ENCODE measurements at places on chromosomes 4 and X.

GRCh38 chr4:114272226-114272625 lies 292.8 kb upstream of the ARSJ start:
- DNase-seq: no peak

DNA sequence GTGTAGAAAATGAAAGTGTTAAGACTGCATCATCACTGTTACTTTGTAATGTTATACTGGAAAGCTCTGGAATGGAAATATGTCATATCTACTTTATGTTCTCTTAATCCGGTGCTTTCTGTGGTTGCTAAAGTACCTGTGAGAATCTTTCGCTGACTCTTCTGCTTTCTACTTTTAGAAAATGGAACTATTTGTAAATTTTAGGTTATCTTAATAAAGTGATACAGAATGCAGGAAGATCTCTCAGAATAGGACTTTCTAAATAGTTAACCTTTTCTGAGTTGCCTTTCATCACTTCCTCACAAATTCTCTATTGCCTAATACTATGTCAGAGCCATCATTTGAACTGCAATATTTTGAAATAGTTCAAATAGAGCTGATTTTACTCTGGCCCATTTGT lies 69.3 kb downstream of the BMP2K start:
- no peak for DNase-seq

DNA sequence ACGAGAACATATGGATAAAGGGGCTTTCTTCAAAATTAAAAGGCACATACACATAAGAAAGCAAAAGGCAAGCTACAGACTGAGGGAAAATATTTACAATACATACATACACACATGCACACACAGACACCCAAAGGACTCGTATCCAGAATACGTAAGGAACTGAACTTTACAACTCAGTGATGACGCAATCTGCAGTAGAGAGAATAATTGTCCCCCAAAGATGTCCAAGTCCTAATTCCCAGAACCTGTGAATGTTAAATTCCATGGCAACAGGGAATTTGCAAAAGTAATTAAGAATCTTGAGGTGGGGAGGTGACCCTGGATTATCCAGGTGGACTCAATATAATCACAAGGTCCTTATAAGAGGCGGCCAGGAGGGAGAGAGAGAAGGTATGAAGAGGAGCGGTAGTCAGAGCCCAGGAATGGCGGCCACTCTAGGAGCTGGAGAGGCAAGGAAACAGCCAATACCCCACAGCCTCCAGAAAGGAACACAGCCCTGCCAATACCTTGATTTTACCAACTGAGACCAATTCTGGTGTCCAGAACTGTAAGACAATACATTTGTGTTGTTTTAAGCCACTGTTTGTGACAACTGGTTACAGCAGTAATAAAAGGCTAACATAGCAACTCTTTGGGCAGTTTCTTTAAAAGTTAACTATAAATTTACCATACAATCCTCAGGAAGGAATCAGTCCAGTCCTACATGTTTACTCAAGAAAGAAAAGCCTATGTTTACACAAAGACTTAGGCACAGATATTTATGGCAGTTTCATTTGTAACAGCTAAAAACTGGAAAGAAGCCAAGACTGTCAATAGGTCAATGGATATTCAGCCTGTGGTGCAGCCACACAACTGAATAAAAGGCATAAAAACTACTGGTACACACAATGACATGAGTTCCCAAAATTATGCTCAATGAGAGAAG lies 27.3 kb upstream of the STS start:
- no peak for DNase-seq

GRCh38 chrX:107451731-107452130 lies 2.3 kb downstream of the FRMPD3 start:
- no peak for DNase-seq

GRCh38 chrX:1072637-1073377 lies 139.6 kb downstream of the CRLF2 start:
- DNase-seq: no peak

- DNase-seq: no peak
These were observed 91.0 kb downstream of the MID1 start for GRCh38 chrX:10529344-10529743.

GRCh38 chrX:31333165-31333831 lies 261.5 kb upstream of the FTHL17 start:
- no peak for DNase-seq

DNA sequence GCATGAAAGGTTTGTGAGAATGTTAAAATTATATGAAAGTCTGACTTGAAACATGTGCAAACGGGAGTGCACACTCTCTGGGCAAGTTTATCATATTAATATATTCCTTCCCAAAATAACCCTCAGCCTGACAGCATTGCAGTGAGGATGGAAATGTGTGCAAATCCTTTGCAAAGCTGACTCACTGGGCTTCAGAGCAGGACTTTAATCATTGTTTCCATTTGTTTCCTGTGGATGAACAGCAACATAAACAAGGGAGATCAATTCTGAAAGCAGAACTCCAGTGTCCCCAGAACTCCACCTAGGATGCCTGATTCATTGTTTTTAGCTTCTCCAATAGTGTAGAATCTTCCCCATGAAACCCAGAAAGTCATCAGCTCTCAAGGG lies 32.9 kb downstream of the SLC2A9 start:
- DNase-seq: no peak

- DNase-seq: no peak
These were observed 513 bp downstream of the NHSL2 start for GRCh38 chrX:71910986-71911730.

DNA sequence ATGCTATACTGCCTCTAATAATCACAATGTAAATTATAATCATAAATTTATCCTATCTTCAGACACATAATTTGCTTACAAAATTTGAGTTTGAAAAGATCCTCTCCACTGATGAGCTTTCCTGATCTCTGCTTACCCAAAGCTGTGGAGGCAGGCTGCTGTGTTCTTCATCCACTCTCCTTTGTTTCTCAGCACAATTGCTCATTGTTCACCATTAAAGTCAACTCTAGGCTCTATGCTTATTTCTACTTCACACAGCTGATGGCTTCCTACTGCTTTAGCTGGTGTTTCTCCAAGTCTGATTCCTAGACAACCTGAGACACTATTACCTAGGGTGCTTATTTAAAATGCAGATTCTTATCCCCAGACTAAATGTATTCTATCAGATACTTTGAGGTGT lies 319.7 kb downstream of the PCDH18 start:
- peak; percentile 14 for DNase-seq

GRCh38 chrX:118272242-118272641 lies 73.7 kb upstream of the WDR44 start:
- no peak for DNase-seq

- peak; percentile 57 for DNase-seq
These were observed 1.3 kb downstream of the SLC6A8 start for GRCh38 chrX:153688911-153689590.

DNA sequence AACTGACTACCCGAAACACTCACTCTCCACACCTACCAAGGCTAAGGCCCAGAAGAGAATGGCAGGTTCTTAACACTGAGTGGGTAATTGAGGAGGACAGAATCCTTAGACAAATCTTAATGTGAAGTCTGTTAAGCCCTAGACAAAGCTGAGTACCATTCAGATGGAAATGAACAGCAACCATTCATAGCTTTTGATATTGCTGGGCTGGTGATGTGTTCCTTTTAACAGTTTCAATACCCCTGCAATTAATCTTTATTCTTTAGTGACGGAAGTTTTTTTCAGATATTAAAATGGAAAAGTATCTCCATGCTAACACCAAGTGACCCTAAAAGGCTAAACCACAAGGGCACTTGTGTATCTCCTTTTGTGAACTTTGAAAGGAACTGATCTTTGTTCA lies 334.9 kb downstream of the OPHN1 start:
- DNase-seq: no peak

- no peak for DNase-seq
These were observed 12.5 kb downstream of the MAEA start for GRCh38 chr4:1302159-1302558.

DNA sequence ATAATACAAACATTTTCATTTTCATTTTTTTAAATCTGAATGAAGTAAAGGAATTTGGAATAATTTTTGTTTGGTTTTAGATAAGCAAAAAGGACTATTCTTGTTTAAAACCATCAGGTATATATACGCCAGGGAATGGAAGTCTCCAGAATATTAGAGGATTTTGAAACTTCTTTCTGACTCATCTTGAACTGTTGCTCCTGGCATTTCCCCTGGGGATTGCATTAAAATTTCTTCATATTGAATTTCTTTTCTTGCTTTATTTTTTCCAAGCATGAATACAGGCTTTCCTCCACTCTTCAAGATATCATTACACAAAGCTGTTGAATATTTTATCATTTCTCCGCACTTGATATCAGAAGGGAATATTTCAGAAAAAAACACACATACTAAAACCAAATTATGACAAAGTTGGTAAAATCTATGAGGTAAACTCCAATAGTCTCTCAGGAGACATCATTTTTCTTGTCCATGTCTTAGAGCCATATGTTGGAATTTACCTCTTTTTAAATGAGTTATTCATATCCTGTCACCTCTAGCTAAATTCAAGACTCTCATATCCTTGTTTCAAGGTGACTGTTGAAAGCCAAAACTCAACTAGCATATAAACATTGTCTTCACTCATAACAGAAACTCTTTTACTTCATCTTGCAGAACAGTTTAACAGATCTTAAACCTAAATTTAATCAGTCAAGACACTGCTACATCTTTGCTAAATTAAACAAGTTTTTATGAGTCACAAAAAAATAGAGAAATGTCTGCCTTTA lies 20.7 kb upstream of the CSN1S1 start:
- DNase-seq: no peak

DNA sequence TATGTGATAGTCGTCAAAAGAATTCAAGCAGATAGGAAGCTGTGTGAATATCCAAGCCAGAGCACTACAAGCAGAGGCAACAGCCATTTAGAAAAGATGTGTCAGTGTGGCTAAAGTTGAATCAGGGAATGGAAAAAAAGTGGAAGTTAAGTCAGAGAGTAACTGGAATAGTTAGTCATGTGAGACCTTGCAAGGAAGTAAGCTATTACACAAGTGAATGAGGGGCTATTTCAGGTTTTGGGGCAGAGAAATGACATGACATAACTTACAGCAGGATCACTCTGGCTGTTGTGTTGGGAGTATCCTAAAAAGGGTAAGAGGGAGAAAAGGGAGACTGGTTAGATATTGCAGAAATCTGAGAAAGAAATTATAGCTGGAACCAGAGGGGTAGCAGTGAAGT lies 236.6 kb upstream of the PCDH18 start:
- no peak for DNase-seq

- no peak for DNase-seq
These were observed 187.0 kb downstream of the AASDH start for GRCh38 chr4:56200275-56200674.

DNA sequence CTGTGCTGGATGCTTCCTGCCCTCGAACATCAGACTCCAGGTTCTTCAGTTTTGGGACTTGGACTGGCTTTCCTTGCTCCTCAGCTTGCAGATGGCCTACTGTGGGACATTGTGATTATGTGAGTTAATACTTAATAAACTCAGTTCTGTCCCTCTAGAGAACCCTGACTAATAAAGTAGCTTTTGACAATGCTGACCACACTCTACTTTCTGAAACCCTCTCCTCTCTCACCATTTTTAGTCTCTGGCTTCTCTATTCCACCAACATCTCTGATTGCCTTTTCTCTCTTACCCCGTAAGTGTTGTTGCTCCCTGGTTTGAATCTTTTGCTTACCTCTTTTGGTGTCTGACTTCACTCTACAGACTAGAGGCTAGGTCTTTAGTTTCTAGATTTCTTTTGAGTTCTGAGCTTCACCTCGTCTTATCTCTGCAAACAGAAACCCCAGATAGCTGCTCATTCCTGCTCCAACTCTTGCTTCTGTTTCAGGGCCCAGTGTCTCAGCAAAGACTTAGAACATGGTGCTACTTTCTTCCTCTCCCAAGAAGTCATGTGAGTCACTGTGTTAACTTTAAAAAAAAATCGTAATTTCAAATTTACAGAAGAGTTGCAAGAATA lies 11.4 kb downstream of the TMSB4X start:
- no peak for DNase-seq

GRCh38 chr4:5192271-5192670 lies 141.0 kb downstream of the STK32B start:
- DNase-seq: no peak

GRCh38 chr4:113908829-113909228 lies 70.6 kb downstream of the ARSJ start:
- DNase-seq: no peak

DNA sequence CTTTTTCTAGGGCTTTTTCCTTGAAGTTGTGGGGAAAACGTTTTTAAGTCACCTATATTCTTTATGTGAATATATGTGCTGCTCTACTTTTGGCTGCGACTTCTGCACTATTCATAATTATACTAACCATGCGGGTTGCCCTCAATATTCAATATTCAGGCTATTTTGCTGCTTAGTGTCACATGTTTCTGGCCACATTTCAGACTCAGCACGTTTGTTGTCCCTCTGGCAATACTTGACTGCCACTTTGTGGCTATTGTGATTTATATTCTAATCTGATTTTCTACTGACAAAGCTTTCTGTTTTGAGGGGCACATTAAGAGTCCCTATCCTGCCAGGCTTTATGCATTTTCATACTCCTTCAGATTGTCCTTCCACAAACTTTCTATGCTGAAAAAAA lies 63.9 kb upstream of the CT45A1 start:
- DNase-seq: no peak
